ENCODE measurements at places on chromosomes 1 and 21. TPM values are rescaled to one million over a fixed set of nuclear protein-coding genes. Genes with fewer than 3 reads are reported as not detected.

KDF1 gene
- 0.22 TPM for total RNA-seq

BSDC1 gene
- total RNA-seq, result 73.1 TPM

SH2D2A gene
- 0.89 TPM for total RNA-seq

POLR3C gene
- 43.3 TPM for total RNA-seq

CAMK2N1 gene
- total RNA-seq, result 17.5 TPM

COL9A2 gene
- total RNA-seq, result 2.1 TPM

SPATA6 gene
- 8.2 TPM for total RNA-seq

FGR gene
- total RNA-seq, result 0.17 TPM

IL20 gene
- not detected for total RNA-seq

RNU1-2 gene
- 1,553 TPM for total RNA-seq

CYP4A11 gene
- total RNA-seq, result not detected

KISS1 gene
- total RNA-seq, result 2.7 TPM

C8B gene
- not detected for total RNA-seq

PBX1 gene
- 37.2 TPM for total RNA-seq

PLEKHN1 gene
- 2.4 TPM for total RNA-seq

LRRC7 gene
- total RNA-seq, result 0.14 TPM

IARS2 gene
- 61.7 TPM for total RNA-seq

SEMA6C gene
- total RNA-seq, result 7.5 TPM

IRF6 gene
- total RNA-seq, result 21.2 TPM

RAB25 gene
- total RNA-seq, result 3.1 TPM

LIN28A gene
- total RNA-seq, result 16.7 TPM

LRRC3 gene
- 5.6 TPM for total RNA-seq

FCRL1 gene
- total RNA-seq, result not detected

RGS18 gene
- total RNA-seq, result not detected

PDC gene
- not detected for total RNA-seq

CHIA gene
- total RNA-seq, result not detected

FCRL4 gene
- 0.48 TPM for total RNA-seq

RCSD1 gene
- 0.98 TPM for total RNA-seq

GJA5 gene
- total RNA-seq, result 0.36 TPM

BRINP3 gene
- not detected for total RNA-seq

SYT11 gene
- 22.3 TPM for total RNA-seq

FCMR gene
- total RNA-seq, result 0.73 TPM

SPATA21 gene
- total RNA-seq, result not detected

ADCY10 gene
- total RNA-seq, result 0.07 TPM

SYTL1 gene
- total RNA-seq, result 10.7 TPM

PLCH2 gene
- total RNA-seq, result 2.2 TPM
